Stimulated activated CD8-positive, alpha-beta memory T cell treated with anti-CD3 and anti-CD28 coated beads, Interleukin-15, amount 100 ng/mL, for 48 hours (primary cell): ENCODE measurements at places on chromosomes 16 and 17.

- DNase-seq = no peak
These were observed 17.7 kb downstream of the KNOP1 start for GRCh38 chr16:19700319-19700781.

GRCh38 chr16:56399047-56399446, 26.3 kb downstream of the AMFR start:
- no peak for DNase-seq

DNA sequence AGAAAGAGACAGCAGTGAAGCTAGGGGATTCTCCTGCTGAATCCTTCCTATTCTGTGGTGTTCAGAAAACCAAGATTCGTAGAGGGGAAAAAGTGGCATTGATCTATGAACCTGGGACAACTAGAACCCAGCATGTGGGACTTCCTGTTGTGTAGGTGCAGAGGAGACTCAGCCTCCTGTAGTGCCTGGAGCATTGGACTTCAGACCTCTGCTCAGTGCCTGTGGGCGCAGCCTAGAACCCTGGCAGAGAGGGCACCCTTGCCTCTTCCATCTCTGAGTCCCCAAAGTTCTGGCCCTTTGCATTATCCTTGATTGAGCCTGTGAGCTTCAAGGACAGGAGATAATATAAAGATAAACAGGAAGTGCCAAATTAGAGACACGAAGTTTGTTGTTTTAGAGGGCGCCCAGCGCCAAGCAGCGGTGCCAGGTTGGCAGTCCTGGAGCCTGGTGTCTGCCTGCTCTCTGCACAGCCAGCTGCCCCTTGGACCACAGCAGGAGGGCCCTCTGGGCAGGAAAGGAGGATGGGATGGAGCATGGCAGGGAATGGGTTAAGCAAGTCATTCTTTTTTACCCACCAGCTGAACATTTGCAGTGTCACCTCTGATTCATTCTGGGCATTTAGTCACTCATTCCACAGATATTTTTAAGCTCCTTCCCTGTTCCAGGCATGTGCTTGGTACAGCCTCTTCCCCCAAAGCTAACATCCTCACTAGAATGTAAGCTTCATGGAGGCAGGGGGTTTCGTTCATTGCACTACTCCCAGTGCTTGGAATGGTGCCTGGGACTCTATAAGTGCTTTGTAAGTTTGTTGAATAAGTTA, 11.9 kb upstream of the SP6 start:
- no peak for DNase-seq

GRCh38 chr17:15031975-15032374, 233.2 kb downstream of the PMP22 start:
- no peak for DNase-seq

- DNase-seq = no peak
These were observed 77.6 kb downstream of the EMP2 start for GRCh38 chr16:10502776-10503175.

- peak; percentile 71 for DNase-seq
These were observed 35.8 kb upstream of the ADGRG1 start for GRCh38 chr16:57592591-57593003.

DNA sequence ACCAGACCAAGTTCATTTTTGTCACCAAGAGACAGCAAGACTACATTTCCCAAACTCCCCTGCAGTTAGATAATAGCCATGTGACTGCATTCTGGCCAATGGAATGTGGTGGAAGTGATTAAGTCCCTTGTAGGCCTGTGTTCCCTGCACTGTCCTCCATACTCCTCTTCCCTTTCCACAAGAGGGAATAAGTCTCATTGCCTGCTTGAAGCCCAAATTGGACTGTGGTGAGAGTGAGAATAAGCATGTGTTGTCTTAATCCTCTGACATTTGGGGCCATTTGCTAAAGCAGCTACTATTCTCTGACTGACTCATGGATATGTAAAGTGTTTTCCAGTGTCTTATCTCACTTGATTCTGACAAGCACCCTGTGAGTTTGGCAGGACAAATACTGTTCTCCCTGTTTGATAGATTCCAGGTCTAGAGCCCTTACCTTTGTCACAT, 20.7 kb downstream of the PIK3R6 start:
- DNase-seq = no peak

- no peak for DNase-seq
These were observed 156.2 kb downstream of the PPM1E start for GRCh38 chr17:58911741-58912343.

GRCh38 chr16:17461951-17462729, 8.6 kb downstream of the XYLT1 start:
- DNase-seq = no peak

- DNase-seq = peak; percentile 21
These were observed 44.3 kb downstream of the LCMT1 start for GRCh38 chr16:25155553-25156460.

DNA sequence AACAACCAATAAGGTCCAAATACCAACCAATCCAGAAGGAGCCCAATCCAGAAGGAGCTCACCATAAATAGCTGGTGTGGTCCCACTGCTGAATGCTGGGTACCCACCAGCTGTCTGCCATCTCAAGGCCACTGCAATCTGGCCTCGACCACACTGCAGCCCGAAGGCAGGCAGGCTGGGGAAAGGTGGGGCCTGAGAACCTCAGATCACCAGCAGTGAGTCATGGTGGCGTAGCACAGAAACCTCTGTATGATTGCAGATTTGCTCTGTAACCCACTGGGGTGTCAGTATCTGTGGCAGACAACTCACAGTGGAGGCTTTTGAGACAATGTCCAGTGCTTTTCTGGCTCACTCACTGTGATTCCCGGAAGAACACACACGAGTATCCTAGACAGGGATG, 14.7 kb upstream of the CMTR2 start:
- no peak for DNase-seq

GRCh38 chr16:4060823-4061222, 55.4 kb downstream of the ADCY9 start:
- no peak for DNase-seq

GRCh38 chr17:73282629-73283028, 20.9 kb upstream of the CPSF4L start:
- DNase-seq = no peak

- DNase-seq = no peak
These were observed 1386.5 kb upstream of the GOT2 start for GRCh38 chr16:60120586-60120985.

DNA sequence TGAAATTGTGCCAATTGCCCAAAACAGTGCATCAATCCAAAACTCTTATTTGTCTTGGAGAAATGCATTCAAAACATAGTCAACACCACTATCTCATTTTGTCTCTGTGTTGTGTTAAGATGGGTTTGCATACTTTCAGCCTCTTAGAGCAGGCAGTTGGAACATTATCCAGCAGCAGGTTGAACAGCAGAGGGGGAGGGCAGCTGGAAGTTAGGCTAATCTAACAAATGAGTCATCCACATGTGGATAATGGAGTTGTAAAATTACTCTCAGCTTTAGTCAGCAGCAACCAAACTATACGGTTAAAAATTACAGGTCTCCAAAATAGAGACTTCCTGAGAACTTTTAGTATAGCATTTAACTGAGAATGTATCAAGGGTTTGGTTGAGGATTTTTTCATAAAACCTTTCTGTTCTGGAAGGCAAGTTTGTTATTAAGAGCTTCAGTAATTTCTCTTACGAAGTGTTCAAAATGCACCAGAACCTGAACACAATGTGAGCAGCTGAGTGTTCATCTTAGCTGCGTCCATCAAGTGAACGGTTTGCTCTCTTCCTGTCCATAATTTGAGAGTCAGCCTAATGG, 46.3 kb downstream of the PRKCA start:
- DNase-seq = no peak

- no peak for DNase-seq
These were observed 407.1 kb downstream of the WWOX start for GRCh38 chr16:78506367-78507193.

GRCh38 chr17:65684631-65685030, 123.2 kb upstream of the AXIN2 start:
- DNase-seq = no peak

DNA sequence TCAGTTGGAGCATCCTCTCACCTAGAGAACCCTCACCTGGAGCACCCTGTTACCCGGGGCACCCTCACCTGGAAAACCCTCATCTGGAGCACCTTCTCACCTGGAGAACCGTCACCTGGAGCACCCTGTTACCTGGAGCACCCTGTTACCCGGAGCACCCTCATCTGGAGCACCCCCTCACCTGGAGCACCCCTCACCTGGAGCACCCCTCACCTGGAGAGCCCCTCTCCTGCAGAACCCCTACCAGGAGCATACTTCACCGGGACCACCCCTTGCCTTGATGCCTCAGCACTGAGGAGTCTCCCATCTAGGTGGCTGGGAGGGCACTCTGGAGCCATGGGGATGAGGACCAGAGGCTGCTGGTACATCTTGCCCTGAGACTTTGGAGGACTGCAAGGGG, 3.4 kb upstream of the FBXL16 start:
- DNase-seq = no peak

DNA sequence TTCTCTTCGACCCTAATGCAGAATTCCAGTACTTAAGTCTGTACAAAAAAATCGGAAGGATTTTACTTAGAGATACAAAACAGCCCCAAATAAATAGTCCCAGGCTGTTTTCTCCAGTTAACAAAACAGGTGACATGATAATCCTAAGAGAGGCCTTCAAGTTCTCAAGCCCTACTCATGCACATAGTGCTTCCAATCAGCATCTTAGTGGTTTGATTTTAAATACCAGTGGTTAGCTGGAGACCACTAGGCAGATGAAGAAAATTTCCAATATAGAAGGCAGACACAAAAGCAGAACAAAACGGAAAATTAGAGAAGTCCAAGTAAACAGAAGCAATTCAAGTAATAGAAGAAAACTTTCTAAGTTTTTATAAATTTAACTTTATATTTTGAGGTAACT, 5.2 kb upstream of the OR4D2 start:
- DNase-seq = no peak

- DNase-seq = no peak
These were observed 301.7 kb upstream of the IRX5 start for GRCh38 chr16:54628796-54629625.

- no peak for DNase-seq
These were observed 44.8 kb upstream of the HAPSTR1 start for GRCh38 chr16:9046667-9047055.

DNA sequence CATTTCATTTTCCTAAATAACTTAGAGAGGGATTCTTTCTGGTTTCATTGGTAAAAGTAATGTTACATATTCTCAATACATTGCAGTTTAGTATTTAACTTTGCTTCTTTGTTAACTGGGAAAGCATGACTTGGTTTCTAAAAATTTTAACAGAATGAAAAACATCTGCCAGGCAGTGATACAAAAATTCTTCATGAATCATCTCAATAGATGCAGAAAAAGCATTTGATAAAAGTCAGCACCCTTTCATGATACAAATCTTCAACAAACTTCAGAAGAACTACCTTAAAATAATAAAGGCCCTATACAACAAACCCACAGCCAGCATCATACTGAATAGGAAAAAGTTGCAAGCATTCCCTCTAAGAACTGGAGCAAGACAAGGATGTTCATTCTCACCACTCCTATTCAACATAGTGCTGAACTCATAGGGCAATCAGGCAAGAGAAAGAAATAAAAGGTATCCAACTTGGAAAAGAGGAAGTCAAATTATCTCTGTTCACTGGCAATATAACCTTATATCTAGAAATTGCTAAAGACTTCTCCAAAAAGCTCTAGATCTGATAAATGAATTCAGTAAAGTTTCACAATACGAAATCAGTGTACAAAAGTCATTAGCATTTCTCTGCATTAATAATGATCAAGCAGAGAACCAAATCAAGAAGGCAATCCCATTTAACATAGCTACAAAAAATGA, 50.4 kb downstream of the SLFN5 start:
- DNase-seq = no peak

- no peak for DNase-seq
These were observed 24.3 kb downstream of the CCL4 start for GRCh38 chr17:36127911-36128310.

DNA sequence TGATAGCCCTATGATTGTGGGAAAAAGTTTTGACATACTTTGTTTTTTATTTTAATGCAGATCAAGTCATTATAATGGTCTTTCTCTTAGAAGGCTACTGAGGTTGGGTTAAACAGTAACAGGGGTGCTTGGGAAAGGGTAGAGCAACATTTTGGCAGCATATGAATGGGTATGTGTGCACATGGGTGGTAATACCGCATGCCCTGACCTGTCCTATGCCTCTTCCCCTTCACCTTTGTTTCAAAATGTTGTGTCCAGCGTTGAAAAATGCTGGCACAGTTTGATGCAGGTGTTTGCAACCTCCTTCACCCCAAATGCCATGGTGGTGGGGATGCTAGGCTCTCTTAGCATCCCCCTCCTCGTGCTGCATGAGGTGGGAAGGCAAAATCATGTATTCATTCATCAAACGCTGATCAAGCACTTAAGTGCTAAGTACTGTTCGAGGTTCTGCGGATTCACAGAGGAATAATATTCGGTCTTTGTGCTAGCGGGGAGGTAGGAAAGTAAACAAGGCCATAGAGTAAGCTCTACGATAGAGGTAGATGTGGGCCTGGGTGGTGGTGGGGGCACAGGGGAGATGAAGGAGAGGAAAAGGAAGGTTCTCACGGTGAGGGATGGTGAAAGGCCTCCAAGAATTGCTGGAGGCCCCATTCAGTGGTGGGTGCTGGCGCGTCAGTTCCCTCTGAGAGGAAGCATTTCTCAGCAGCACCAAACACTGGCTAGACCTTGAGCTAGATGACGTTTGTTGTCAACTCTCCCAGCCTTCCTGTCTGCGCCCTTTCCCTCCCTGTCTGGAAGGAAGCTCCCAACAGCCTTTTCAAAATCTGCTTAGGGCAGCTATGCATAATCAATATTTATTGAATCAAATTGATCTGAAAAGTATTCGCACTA, 13.3 kb upstream of the MARCHF10 start:
- no peak for DNase-seq

GRCh38 chr16:85364323-85365040, 248.6 kb upstream of the GSE1 start:
- DNase-seq = no peak

DNA sequence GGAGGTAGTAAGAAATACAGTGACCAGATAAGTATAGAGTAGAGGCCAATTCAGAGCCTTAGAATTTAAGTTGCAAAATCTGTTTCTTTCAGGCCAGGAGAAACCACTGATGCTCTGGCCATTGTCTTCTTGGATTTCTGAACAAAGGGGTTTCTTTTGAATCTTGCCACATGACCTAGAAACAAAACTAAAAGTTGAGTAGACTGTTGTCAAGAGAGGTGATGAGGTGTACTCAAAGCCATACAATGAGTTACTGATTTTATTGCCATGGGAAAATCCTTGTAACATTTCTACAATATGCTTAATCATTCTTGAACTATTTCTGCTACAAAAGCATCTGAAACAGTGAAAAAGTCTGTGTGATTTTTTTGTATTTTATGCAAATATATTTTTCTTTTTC, 881.3 kb downstream of the CDH11 start:
- DNase-seq = no peak

- no peak for DNase-seq
These were observed 354.9 kb downstream of the C16orf95 start for GRCh38 chr16:86962259-86962658.

- no peak for DNase-seq
These were observed 114.4 kb downstream of the GRIN2A start for GRCh38 chr16:10067835-10068234.
